NCI-H226 (cell line): ENCODE measurements at places on chromosomes 16 and 17.

DNA sequence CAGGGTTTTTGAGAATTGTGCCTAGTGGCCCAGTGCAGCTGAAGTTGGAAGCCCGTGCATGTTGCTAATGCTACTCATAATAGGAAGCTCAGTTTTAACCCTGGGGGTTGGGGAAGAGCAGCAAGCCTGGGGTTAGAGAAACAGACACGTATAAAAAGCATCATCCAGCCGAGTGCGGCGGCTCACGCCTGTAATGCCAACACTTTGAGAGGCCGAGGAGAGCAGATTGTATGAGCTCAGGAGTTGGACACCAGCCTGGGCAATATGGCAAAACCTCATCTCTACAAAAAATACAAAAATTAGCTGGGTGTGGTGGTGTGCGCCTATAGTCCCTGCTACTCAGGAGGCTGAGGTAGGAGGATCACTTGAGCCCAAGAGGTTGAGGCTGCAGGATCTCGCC lies 2.3 kb upstream of the CLUH start:
- DNase-seq: no peak

- no peak for DNase-seq
Measured at GRCh38 chr17:82225368-82226029, 3.3 kb upstream of the SLC16A3 start.

- DNase-seq: no peak
Measured at GRCh38 chr17:6461246-6461645, 17.0 kb downstream of the PIMREG start.

GRCh38 chr17:39999067-39999466 lies 16.2 kb upstream of the CSF3 start:
- DNase-seq: no peak

DNA sequence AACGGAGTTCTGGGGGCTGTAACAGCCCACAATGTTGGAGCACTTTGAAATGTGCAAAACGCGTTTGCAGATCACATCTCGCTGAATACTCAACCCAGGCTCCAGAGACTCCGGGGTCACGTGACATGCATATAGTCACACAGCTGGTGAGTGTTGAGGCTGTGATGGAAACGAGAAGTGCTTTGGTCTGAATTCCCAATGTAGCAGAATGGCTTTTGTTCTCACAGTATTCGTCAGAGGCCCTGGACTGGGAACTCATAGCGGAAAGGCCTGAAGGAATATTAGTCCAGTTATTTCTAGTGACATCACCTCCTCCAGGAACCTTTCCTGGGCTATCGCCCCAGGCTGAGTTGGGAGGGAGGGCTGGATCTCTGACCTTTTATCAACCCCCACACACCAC lies 95.8 kb upstream of the CRHR1 start:
- no peak for DNase-seq

DNA sequence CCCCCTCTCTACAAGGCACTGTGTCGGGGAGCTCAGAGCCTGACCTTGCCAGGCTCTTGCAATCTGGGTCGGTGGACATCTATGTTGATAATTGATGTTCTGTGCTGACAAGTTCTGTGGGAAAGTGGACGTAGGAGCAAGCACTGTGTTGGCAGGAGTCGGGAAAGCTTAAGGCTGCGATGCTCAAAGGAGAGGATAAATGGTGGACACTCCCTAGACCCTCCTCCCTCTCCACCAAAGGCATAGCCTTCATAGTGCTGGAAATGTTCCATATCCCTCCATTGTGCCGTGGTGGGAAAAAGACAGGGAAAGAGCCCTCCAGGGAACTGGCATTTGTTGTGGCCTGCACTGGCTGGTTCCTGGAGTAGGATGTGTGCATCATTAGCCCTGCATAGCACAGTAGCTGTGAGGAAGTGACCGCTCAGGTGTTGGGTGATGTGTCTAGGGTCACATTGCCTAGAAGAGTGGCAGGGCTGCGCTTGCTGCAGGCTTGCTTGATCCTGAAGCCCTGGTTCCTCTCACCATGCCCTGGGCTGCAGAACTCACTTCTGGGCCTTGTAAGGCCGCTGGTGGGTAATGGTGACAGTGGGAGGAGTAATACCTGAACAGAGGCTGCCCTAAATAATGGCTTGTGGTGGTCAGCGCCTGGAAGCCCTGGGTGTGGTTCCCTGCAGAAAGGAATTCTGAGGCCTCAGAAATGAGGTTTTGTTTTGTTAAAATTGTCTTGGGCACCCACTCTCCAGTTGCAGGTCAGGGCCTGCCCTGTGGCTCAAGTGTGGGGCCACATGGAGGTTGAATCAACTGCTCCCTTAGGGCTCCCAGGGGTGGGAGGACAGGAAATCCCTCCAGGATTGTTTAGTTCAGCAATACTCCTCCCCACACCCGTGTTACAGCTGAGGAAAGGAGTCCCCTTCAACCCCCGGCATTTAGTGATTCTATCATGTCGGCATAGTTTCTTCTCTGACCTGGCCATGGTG lies 62.6 kb downstream of the KSR1 start:
- DNase-seq: no peak

DNA sequence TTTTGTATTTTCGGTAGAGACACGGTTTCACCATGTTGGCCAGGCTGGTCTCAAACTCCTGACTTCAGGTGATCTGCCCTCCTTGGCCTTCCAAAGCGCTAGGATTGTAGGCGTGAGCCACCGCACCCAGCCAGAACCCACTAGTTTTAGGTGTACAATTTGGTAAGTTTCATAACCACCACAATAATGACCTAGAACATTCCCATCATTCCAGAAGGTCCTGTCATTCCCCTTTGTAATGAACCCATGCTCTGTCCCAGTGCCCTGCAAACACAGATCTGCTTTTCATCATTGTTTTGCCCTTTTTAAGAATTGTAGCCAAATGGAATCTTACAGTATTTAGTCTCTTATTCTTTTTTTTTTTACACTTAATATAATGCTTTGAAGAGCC lies 35.6 kb upstream of the IRF8 start:
- DNase-seq: peak; percentile 14

- no peak for DNase-seq
Measured at GRCh38 chr17:11924076-11924475, 73.2 kb downstream of the ZNF18 start.

- no peak for DNase-seq
Measured at GRCh38 chr17:68790492-68790891, 164.7 kb downstream of the ABCA8 start.

DNA sequence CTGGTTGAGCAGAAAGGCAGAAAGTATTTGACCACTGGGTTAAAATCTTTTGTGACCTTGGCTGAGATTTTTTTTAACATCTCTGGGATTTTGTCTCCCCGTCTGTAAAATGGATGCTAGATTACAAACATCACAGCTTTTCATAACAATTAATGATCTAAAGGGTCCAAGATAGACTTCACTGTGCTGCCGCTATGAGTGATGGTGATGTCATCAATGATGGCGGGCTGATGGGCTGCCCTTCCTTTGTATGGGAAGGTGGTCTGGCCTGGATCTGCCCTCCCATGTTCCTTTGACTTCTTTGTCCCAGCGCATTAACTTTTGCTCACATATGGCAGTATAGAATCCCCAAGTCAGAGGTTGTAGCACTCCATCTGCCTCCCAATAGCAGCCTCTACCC lies 116.7 kb downstream of the IRX5 start:
- DNase-seq: no peak

GRCh38 chr16:84477661-84478060 lies 26.8 kb downstream of the MEAK7 start:
- no peak for DNase-seq

DNA sequence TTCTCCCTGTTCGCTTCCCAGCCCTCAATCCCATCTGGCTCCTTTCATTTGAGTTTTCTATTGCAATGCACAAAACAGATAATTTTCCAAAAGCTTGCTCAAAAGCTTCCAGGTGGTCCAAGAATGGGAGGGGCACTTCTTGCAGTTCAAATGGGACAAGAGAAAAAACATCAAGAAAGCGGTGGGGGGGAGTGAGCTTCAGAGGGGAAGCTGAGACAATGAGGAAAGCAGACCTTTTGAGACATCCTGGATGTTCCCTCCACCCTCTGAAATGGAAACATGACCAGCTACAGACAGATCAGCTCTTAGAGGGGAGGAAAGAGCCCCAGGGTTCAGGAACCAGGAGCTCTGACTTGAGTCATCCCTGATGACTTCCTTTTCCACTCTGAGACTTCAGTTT lies 368.2 kb downstream of the SLC39A11 start:
- DNase-seq: no peak
